Activated CD4-positive, alpha-beta T cell treated with anti-CD3 and anti-CD28 coated beads for 48 hours (primary cell): ENCODE measurements at places on chromosomes 6 and 20.

- DNase-seq: no peak
Observed at GRCh38 chr6:92369309-92369708, 1050.0 kb downstream of the EPHA7 start.

DNA sequence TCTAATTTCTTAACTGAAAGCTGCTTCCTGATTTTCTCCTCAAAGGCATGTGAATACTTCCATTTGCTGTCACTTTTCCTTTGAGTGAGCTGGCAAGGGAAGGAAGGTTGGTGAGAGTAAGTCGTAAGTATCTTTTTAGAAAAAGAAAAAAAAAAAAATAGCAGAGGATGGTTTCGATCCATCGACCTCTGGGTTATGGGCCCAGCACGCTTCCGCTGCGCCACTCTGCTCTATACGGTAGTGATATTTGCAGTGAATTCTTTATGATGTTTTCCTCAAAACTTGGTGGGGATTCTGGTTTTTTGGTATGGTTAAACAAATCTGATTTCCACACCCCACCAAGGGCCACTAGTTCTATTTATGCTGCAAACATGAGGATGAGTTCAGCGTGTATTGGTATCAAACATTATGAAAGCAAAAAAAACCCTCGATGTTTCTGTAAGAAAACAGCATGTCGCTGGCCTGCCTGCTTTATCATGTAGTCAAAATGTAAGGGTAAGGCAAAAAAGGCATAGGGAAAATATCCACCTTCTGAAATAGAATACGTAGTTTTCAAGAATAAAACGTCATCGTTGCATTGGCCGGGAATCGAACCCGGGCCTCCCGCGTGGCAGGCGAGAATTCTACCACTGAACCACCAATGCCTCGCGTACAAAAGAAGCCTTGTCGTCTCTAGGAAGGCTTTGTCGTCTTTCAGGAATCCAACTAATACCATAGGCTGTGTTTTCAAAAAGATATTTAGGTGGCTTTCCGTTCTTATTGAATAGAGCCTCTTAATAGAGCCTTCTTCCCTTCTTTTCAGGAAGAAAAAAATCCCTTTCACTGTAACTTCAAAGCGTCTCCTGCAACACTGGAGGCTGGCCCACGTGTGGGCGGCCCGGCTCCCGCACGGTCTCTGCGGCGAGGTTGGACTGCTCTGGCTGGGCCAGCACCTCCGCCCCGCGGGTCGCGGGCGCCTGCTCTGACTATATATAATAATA lies 9.6 kb downstream of the OR2B2 start:
- peak; percentile 90 for DNase-seq

GRCh38 chr6:75213732-75214131 lies 7.9 kb upstream of the COL12A1 start:
- DNase-seq: peak; percentile 17

- no peak for DNase-seq
Observed at GRCh38 chr6:56845032-56845431, 109.9 kb upstream of the BEND6 start.

DNA sequence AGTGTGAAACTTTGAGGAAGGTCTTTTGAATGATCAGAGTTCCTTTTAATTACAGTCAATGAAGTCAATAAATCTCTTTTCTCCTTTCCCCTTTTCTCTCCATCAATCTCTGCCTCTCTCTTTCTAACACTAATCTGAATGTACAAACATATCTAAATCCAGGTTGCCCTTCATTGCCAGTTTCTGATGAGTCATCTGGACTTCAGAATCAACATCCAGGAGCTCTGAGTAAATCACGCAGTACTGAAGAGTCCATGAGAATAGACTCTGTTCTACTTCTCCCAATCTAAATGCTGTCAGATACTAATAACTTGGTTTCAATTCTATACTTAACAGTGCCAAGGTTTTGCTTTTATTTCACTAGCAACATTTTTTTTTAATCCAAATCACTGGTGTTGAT lies 238.7 kb upstream of the THEMIS start:
- no peak for DNase-seq

GRCh38 chr20:13487202-13487601 lies 151.5 kb downstream of the TASP1 start:
- DNase-seq: no peak

- DNase-seq: no peak
Observed at GRCh38 chr20:16313917-16314316, 259.3 kb downstream of the KIF16B start.

DNA sequence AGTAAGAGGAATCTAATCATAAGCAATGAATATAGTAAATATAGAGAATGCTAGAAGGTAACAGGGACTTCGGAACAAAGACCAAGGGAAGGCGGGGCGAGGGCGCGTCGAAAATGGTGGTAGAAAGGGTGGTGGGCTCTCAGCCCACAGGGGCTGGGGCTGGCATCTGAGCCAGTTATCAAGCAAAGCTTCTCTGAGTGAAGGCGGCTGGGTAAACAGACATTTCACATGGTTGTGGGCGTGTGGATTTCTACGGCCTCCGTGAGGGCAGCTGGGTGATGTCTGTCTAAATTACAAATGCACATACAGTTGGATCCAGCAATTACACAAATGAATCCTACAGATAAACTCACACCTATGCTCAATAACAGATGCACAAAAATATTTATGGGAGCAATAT lies 56.6 kb downstream of the TOX2 start:
- no peak for DNase-seq

DNA sequence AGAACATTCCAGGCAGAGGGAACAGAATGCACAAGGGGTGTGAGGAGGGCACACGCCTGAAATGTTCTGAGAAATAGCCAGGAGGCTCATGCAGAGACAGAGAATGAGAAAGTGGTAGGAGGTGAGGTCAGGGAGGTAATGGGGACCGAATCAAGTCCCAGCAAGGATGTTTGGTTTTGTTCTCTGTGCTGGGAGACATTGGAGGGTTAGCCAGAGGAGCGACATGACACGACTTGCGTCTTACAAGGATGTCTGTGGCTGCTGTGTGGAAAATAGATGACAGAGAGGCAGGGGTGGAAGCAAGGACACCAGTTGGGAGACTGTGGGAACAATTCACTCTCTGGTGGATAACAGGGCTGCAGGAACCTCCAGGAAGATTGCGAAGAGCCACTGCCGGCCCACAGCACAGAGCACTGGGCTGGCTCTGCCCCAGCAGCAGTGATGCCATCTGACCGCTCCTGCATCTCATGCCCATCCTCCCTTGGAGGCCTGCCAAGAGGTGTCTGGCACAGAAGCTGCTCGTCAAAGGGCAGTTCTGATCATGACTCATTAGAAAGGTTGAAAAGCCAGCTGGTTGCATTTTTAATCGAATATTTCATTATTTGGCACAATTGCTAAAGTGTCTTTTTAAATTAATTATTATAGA lies 57.7 kb upstream of the CD83 start:
- no peak for DNase-seq

GRCh38 chr6:54094293-54094692 lies 16.9 kb upstream of the MLIP start:
- no peak for DNase-seq

DNA sequence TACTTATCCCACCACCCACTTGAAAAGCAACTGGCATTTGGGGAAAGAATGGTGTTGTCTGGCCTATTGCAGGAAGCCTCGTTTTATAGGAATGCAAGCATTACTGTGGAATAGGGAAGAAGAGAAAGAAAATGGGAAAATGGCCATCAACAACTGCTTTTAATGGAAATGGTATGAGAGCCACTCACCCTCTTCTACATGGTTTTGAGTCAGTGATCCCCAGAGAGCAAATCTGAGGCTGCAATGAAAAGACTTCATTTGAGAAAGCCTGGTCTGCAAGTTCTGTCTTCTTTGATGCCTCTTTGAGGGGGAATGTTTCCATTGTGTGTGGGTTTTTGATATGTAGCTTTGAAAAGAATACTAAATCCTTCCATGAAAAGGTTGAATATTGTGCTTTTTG lies 172.3 kb upstream of the HDDC2 start:
- no peak for DNase-seq

DNA sequence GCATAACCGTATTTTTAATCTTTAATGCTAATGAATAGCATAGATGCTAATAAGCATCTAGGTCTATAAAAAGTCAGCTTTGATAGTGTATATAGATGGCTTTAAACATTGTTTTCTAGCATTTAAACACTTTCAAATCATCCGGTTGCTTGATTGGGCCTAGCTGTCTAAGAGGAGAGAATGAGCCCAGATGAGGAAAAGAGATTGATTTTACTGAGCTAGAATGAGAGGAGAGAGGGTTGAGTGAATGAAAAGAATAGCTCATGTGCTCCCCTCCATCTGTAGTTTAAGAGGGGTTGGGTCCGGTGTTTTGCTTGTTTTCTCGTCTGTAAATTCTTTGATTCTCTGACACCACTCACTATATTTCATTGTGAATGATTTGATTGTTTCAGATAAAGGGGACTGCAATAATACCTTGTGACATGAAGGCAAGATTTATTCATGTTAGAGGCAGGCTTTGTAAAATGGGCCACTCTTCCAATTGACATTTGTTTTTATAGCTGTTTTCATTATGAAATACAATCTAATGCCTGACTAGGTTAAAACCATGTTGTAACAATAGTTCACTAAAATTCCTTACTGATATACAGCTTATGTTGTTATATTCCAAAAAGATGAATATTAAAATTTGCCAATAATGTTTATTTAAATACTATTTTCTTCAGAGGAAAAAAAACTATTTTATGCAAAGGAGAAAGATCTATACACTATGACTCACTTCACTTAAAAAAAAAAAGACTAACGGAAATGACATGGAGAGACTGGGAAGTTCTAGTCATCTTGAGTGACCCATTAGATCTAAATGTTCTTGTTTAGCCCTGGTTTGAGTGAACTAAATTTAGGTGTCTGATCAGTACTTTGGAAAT lies 3.2 kb downstream of the PTPN1 start:
- no peak for DNase-seq

GRCh38 chr6:9927275-9927674 lies 487.6 kb downstream of the TFAP2A start:
- no peak for DNase-seq
